ENCODE measurements at places on chromosomes 6 and 20.

GRCh38 chr6:1524040-1524480 is 85.7 kb upstream of the FOXC1 start:
- DNase-seq, result peak; percentile 81

DNA sequence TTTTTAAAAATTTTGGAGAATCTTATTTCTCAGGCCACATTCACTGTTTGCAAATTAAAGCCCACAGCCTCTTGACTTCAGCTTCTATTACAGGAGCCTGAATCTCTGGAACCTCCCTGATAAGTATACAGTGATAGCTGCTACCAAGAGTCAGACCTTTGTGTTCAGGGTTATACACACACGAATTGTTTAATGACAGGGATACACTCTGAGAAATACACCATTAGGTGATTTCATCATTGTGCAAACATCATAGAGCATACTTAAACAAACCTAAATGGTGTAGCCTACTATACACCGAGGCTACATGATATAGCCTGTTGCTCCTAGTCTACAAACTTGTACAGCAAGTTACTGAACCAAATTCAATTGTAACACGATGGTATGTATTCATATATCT is 473.9 kb downstream of the PKHD1 start:
- no peak for DNase-seq

DNA sequence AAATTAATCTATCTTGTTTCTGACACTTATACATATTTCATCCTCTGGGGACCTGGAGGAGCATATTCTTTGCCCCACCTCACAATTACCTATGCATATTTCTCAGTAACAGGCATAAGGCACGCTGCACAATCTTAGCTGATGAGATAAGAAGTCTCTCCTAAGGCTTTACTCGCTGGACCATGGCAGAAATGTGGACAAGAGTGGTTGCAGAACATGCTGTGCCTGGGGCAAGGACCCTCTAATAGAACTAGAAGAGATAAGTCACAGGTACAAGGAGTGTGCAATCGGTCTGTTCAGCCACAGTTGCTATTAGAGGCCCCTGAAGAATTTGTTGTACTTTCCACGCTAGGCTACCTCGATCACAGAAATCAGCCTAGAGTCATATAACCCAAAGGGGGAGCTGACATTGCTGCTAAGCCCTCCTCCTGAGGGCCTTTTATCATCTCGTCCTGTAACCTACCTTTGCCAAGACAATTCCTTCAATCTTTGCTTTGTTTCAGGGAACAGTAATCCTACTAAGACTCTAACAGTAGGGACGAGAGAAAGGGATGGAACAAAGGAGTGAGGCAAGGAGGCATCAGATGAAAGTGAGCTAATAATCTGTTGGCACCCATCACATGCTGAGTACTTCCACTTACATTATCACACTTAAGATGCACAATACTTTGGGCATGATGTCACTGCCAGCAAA is 16.1 kb upstream of the DEFB129 start:
- DNase-seq, result no peak

- no peak for DNase-seq
Measured at GRCh38 chr20:3247638-3248037, 8.6 kb upstream of the SLC4A11 start.

DNA sequence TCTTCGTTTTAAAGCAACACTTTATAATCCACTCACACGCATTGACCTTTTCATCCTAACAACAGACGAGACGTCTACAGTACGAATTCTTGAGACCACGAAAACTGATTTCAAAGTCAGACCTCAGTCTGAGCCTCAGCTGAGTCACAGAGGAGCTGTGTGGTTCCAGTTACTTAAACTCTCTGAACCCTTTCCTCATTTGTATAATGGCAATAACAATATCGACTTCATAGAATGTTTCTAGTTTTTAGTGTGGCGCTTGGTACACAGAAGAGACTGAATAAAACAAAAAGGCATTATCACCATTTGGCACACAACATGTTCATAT is 236.9 kb downstream of the ATXN1 start:
- DNase-seq, result no peak

GRCh38 chr6:100209323-100210136 is 215.5 kb upstream of the MCHR2 start:
- no peak for DNase-seq

DNA sequence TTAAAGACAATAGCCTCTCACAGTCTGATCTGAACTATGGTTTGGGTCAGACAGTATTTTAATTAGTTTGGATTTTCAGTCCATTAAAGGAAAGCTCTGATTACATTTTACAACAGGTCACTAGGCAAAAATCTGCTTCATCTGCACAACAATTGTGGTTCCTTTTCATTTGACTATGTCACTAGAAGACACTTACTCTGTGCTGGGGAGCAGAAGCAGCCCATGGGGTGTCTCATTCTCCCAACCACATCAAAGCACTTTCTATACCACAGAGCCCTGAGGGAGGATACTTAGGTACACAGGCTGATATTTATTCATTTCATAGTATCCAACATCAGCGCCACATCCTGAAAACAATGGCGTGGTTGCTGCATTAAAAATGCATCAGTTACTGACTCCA is 36.6 kb upstream of the HDAC2 start:
- DNase-seq, result no peak

- DNase-seq, result no peak
Measured at GRCh38 chr20:53940360-53940702, 130.1 kb downstream of the BCAS1 start.

- no peak for DNase-seq
Measured at GRCh38 chr6:143611580-143611979, 66.2 kb upstream of the PHACTR2 start.

DNA sequence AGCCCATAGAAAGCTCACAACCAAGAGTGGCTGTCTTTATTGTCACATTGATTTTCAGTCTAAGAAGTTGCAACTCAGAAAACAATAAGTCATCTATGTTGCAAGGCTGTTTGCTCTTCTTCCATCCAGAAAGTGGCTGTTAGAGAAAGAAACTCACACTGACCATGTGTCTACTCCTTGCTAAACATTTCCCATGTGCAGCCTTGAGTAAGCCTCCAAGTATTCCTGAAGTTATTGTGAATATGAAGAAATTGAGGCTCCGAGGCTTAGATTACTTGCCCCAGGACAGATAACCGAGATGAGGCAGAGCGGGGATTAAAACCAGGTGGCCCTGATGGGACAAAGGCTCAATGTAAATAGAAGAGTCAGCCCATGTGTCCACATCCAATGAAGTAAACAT is 105.0 kb downstream of the SPTLC3 start:
- DNase-seq, result no peak

GRCh38 chr20:59177266-59178250 is 13.9 kb downstream of the ZNF831 start:
- no peak for DNase-seq

DNA sequence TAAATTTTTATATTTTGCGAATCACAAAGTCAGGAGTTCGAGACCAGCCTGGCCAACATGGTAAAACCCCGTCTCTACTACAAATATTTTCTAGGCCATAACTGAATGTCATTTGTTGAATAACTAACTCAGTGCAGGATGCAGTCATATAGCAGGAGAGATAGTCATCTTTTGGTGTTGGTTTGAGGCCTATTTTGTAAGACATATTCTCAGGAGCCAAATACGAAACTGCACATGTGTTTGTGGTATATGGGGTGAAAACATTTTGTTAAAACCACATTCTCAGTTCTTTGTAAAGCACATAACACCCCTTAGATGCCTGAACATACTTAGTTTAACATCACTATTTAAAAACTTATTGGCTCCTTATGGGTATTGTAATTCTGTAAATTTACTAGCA is 4.7 kb upstream of the ENPP5 start:
- no peak for DNase-seq

- no peak for DNase-seq
Measured at GRCh38 chr6:75081921-75082320, 123.9 kb downstream of the COL12A1 start.

- no peak for DNase-seq
Measured at GRCh38 chr6:27190126-27190525, 57.4 kb upstream of the PRSS16 start.

DNA sequence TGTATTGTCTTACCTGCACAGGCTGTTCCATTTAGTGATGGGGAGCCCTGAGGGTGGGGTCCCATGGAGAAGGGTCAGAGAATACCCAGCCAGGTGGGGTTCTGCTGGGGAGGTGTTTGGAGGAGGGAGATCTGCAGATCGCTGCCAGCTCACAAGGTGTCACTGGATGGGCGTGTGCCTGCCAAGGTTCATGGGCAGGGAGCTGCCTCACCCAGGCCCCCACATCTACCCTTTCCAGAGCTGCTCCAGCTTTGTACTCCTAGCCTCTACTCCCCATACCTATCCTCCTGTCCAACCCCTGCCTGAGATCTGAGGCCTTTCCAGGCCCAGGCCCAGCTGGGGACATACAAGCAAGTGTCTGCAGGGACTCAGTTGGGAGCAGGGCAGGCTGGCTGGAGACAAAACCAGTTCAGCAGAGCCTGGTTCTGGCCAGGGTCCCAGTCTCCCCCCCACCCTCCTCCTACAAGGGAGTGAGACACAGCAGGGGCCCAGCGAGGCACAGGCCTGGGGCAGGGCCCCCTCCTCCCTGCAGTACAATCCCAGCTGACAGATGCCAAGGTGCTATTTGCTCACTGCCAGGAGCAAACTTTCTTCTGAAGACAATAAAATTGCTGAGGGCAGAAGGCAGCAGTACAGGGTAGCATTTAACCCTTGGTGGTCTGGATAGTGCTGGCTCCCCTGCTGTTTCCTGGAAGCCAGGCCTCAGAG is 19.7 kb downstream of the SPDEF start:
- DNase-seq, result no peak

- no peak for DNase-seq
Measured at GRCh38 chr20:45051204-45052060, 49.5 kb downstream of the KCNS1 start.

DNA sequence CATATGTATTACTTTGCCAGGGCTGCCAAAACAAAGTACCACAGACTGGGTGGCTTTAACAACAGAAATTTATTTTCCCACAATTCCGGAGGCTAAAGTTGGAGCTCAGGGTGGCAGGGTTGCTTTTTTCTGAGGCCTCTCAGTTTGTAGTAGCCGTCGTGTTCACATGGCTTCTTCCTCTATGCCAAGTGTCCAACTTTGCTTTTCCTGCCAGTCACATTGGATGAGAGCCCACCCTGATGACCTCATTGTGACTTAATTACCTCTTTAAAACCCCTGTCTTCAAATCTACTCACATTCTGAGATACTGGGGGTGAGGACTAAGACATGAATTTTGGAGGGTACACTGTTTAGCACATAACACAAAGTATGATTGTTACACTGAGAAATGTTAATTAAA is 9.9 kb upstream of the ECT2L start:
- no peak for DNase-seq

DNA sequence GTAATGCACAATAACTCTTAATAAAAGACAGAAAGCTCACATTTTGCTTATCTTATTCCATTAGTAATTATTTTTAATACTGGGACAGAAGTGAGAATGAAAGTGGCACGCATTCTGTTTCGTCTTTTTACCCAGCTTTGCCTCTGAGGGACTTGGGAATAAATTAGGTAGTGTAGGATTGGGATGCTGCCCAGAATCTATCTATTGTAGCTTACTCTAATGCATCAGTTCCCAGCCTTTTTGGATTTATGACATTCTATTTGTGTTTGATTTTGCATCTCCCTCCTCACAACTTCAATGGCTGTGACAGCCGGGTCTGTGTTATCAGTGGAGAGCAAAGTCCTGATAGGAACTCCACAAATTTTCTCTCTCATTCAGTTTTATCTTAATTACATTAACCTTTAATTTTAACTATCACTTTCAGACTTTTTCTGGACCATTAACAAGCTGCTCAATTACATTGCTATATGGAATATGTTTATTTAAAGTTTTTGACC is 62.9 kb upstream of the TULP4 start:
- no peak for DNase-seq

DNA sequence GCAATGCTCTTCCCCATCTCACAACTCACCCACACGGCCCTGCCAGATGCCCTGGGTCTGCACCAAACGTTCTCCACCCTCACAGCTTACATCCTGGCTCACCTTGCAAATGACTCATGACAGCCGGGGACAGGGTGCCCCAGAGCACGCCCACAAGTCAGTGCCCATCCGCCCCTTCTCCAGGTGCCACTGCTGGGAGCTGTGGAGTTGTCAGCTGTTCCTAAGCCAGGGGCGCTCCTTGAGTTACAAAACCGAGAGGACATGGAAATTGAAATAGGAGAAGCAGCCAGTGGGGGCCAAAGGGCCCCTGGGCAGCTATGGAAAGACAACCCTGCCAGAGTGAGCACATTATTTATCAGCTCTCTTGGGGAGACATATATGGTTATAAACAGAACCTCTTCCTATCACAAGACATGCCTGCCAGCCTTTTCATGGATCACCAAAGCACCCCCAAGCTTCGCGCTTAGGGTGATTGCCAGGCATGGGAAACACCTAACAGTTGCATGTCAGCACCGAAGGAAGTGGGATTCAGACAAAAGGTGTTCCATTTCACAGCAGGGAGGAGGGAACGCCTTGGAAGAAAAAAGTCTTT is 236.8 kb downstream of the LY86 start:
- DNase-seq, result peak; percentile 57

- DNase-seq, result no peak
Measured at GRCh38 chr6:124371974-124372475, 568.4 kb downstream of the NKAIN2 start.

- DNase-seq, result no peak
Measured at GRCh38 chr6:90226257-90226656, 70.4 kb downstream of the BACH2 start.

DNA sequence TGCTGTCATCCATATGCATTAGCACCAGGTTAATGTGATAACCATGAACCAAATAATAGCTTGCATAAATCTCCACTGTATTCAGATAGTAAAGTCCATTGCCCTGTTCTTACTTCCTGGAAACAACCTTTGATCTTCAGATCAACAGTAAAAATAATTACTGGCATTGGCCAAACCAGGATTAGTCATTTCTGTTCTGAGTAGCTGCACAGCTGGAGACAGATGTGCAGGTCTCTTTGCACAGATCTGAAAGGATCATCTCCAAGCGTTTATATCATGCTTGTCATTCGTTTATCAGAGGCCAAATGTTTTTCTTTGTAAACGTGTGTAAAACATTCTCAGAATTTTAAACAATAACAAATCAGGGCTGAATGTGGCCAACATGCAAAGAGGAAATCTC is 134.4 kb upstream of the HMGCLL1 start:
- no peak for DNase-seq

- DNase-seq, result peak; percentile 69
Measured at GRCh38 chr6:70956451-70957283, at the start of gene B3GAT2. Gene B3GAT2, minus strand, starts transcription at chr6:70957060. Its CDS starts 631 bp downstream, at chr6:70956429.

- no peak for DNase-seq
Measured at GRCh38 chr6:134267917-134268361, 50.0 kb downstream of the SGK1 start.

- DNase-seq, result no peak
Measured at GRCh38 chr6:106381223-106381622, 20.7 kb downstream of the CRYBG1 start.

GRCh38 chr20:14800707-14801425 is 463.5 kb upstream of the FLRT3 start:
- DNase-seq, result no peak

GRCh38 chr20:23643659-23644058 is 5.9 kb upstream of the CST3 start:
- no peak for DNase-seq

GRCh38 chr6:27370391-27370790 is 18.2 kb upstream of the ZNF391 start:
- no peak for DNase-seq

Data from femur (tissue), 1 donor.